Natural killer cell (primary cell): ENCODE measurements at places on chromosomes 6 and 20. TPM values are rescaled to one million over a fixed set of nuclear protein-coding genes. Genes with fewer than 3 reads are reported as not detected.

GRCh38 chr20:23206061-23206460, 119.9 kb upstream of the CD93 start:
- DNase-seq = no peak
- no peak overlapping the region for H3K4me3 ChIP-seq
- H3K27ac ChIP-seq = no peak overlapping the region

DNA sequence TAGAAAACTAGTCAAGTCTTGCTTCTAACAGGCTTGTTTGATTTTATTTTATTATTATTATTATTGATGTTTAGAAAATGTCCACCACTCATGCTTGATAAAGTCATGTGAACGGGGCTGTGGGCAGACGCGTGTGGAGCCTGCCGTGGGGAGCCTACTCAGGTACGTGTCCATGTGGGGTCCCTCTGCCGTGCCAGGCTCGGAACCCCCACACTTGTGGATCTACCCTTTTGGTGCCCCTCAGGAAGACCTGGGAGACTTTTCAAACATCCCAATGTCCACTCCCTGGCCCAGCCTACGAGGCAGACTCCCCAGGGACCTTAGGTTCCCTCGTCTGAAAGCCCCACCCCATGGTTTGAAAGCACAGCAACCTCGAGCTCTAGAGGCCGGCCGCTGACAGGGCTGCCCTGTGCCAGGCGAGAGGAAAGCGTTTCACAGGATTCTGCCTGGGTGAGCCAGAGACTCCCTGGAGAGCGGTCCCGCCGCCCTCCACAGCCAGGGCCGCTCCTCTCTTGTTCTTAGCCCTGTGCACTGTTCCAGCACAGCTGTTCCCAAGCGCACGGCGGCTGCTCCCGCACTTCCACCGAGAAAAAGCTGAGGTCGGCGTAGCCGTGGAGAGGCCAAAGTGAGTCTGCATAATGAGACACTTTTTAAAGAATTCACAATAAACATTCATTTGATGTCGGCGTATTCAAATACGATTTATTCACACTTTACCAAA, 249.7 kb downstream of the TTLL2 start:
- H3K4me1 ChIP-seq = no peaks in the 10 kb centered on the region
- no peaks in the 10 kb centered on the region for H3K27me3 ChIP-seq
- H3K36me3 ChIP-seq = no peaks in the 10 kb centered on the region
- DNase-seq = no peak
- no peak overlapping the region for H3K4me3 ChIP-seq

DNA sequence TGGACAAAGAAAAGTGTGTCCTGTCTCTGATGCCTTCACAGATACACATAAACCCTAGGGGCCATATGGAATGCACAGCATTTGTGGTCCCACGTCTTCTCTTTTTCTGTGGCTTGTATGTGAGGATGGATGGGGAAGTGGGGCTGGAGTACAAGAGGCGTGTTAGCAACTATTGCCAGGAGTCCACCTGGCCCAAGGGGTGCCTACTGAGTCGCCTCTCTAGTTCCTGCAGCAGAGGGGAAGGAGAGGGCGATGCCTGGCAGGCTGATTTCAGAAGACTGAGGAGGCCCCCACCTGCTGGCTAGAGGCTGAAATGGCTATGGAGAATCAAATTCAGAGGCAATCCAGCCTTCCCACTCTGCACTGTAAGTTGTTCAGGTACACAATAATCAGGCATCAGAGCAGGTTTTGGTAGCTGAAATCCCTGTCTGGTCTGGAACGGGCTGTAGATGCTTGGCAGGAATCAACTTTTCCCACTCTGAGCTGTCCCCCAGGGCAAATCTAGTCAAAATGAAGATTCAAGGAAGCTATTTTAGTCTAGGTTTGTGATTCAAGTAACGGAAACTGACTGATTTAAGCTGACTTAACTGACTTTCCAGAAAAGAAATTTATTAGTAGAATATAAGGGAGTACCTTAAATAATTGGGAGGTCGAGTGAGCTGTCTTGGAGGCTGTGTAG, 14.9 kb upstream of the PPARD start:
- peak overlapping the region; percentile 4 for H3K27ac ChIP-seq
- peaks cover 16% of the 10 kb centered on the region for H3K4me1 ChIP-seq
- no peak overlapping the region for H3K4me3 ChIP-seq
- peak; percentile 63 for DNase-seq
- peaks cover 15% of the 10 kb centered on the region for H3K36me3 ChIP-seq

DNA sequence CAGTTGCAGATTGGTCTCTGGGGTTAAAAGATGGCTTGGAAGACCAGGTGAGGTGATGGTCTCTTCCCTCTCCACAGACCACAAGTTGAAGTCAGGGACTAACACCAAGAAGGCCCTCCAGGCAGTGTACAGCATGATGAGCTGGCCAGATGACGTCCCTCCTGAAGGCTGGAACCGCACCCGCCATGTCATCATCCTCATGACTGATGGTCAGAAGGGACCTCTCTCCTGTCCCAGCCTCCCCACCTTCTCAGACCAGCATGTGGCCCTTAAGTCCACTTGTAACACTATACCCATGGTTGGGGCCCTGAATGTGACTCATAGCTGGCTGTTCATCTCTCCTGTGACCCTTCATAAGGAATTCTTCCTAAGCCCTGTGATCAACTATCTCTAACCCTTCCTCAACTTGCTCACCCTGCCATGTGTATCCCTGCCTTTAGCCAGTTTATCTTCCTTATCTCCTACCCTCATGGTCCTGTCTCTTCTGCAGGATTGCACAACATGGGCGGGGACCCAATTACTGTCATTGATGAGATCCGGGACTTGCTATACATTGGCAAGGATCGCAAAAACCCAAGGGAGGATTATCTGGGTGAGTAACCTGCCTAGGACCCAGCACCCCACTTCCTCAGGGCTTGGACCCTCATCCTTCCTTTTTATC, 3.0 kb downstream of the CFB start:
- DNase-seq = no peak
- peaks cover 18% of the 10 kb centered on the region for H3K36me3 ChIP-seq
- H3K27me3 ChIP-seq = no peaks in the 10 kb centered on the region

DNA sequence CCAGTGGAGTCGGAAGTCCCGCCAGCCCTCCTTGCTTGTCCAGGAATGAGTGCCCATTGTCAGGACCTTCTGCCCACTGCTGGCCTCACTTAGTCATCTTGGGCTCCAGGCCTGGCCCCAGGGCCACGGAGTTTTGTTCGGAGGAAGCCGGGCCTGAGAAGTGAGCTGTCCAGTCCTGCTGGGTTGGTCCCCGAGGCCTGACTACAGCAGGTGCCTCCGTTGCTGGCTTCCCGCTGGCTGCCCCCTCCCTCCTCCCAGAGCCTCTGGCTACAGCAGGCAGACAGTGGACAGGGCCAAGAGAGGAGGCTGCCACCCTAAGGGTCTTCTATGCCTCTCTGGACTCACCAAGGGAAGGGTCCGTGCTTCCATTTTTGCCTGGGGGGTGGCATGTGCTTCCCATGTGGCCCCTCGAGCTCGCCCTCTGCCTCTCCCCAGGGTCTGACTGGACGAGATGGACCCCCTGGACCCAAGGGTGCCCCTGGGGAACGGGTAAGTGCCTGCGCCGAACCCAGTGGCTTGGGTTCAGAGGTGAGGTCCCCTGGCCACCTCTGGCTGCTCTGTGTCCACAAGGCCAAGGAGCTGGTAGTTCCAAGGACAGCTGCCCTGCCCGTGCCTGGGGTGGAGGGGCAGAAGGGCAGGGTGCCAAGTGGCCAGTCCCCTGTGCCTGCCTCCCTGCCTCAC, 2.8 kb downstream of the COL9A3 start:
- H3K4me1 ChIP-seq = peaks cover 24% of the 10 kb centered on the region
- H3K27me3 ChIP-seq = peaks cover 31% of the 10 kb centered on the region
- H3K27ac ChIP-seq = no peak overlapping the region

DNA sequence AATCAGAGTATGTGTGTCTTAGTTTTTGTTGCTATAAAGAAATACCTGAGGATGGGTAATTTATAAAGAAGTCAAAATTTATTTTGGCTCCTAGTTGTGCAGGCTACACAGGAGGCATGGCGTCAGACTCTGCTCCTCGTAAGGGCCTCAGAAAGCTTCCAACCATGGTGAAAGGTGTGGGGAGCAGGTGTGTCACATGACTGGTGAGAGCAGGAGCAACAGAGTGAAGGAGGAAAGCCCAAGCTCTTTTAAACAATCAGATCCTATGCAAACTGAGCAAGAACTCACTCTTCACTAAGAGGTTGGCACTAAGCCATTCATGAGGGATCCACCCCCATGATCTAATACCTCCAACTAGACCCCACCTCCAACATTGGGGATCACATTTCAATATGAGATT, 1524.3 kb downstream of the HACE1 start:
- no peaks in the 10 kb centered on the region for H3K4me1 ChIP-seq
- H3K36me3 ChIP-seq = no peaks in the 10 kb centered on the region
- H3K27me3 ChIP-seq = no peaks in the 10 kb centered on the region
- DNase-seq = no peak
- no peak overlapping the region for H3K27ac ChIP-seq
- no peak overlapping the region for H3K4me3 ChIP-seq

The EFCAB8 gene
- total RNA-seq = 2.9 TPM

DNA sequence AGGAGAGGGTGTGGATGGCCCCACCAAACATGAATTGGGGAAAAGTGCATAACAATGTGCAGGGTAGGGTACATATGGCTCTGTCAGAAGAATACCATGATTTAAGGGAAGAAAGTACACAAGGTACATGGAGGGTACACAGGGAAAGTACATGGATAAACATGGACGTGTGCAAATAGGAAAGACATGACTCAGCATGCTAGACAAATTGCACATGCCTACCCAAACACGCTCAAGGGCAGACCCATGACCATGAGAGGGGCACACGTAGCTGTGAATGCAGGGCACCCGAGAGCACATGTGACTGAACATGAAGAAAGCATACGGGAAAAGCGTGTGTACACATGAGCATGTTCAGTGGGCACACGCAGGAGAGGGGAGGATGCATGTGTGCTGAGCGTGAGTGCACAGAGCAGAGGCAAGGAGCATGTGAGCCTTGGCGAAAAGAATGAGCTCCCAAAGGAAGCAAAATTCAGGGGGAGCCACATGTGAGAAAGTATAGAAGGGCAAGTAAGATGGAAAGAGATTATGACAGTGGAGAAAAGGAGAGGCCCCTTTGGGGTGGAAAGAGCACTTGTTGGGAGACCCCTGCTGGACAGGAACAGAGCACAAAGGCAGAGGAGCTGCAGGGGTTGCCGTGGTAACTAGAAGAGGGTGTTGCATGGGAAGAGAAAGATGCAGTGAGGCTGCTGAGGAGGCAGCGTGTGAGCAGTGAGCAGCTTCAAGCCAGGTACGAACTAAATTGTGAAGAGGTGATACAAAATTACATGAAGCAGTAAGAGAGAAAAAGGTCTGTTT, 17.8 kb downstream of the OR2H2 start:
- no peak overlapping the region for H3K4me3 ChIP-seq
- H3K27ac ChIP-seq = no peak overlapping the region
- DNase-seq = peak; percentile 8
- H3K27me3 ChIP-seq = no peaks in the 10 kb centered on the region

DNA sequence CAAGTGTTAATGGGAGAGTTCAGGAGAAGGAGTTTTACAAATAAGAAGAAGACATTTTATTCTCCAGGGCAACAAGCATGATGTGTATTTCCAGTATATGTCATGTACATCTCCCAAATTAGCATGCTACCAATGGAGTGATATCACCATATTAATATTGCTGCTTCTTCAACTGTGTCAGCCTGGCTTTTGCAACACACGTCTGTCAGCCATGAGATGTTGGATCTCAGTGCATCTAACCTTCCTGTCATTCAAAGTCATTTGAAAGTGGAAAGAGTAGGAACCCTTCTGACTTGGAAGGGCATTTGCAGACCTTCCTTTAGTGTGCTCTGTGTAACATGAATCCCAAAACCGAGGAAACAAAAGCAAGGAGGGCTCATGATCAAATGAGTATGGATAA, 284.1 kb downstream of the ZNF217 start:
- no peak overlapping the region for H3K4me3 ChIP-seq
- no peak for DNase-seq
- H3K4me1 ChIP-seq = no peaks in the 10 kb centered on the region

The BMP5 gene
- total RNA-seq = not detected

GRCh38 chr20:62741701-62742491, 33.3 kb downstream of the NTSR1 start:
- peaks cover 51% of the 10 kb centered on the region for H3K4me1 ChIP-seq
- H3K36me3 ChIP-seq = no peaks in the 10 kb centered on the region
- no peak overlapping the region for H3K4me3 ChIP-seq
